ENCODE measurements at places on chromosomes 16 and 17. TPM values are rescaled to one million over a fixed set of nuclear protein-coding genes. Genes with fewer than 3 reads are reported as not detected.

IL17C gene
- total RNA-seq: not detected

TRIM37 gene
- 53.9 TPM for total RNA-seq

TP53TG3F gene
- not detected for total RNA-seq

NAE1 gene
- total RNA-seq: 94.8 TPM

MSLN gene
- total RNA-seq: not detected

NPIPA5 gene
- total RNA-seq: 1.3 TPM

SALL1 gene
- total RNA-seq: not detected

PALB2 gene
- total RNA-seq: 7.6 TPM

CLEC10A gene
- total RNA-seq: 0.15 TPM

MYL4 gene
- not detected for total RNA-seq

TPSG1 gene
- not detected for total RNA-seq

HCRT gene
- total RNA-seq: not detected

NEUROD2 gene
- total RNA-seq: not detected

SLC9A5 gene
- total RNA-seq: 0.30 TPM

KRTAP1-1 gene
- total RNA-seq: not detected

ADAMTS18 gene
- 0.76 TPM for total RNA-seq

TBC1D3 gene
- total RNA-seq: not detected

CES4A gene
- 0.91 TPM for total RNA-seq

UBTF gene
- total RNA-seq: 45.3 TPM

TBC1D3C gene
- 0.32 TPM for total RNA-seq

GEMIN4 gene
- total RNA-seq: 16.6 TPM

KRTAP4-4 gene
- not detected for total RNA-seq

GRB7 gene
- total RNA-seq: not detected

JPT1 gene
- total RNA-seq: 225 TPM

CCDC200 gene
- total RNA-seq: not detected

FZD2 gene
- 1.4 TPM for total RNA-seq

SEPTIN1 gene
- total RNA-seq: not detected

PPP1R1B gene
- total RNA-seq: not detected

FAM20A gene
- total RNA-seq: not detected

VASN gene
- 0.32 TPM for total RNA-seq

GPRC5C gene
- total RNA-seq: not detected

SLFN11 gene
- total RNA-seq: 227 TPM

AURKB gene
- total RNA-seq: 62.6 TPM

ALOX12B gene
- not detected for total RNA-seq

SP2 gene
- 0.30 TPM for total RNA-seq

MIEN1 gene
- total RNA-seq: 25.4 TPM

SMIM36 gene
- total RNA-seq: not detected

ACSM3 gene
- total RNA-seq: 5.2 TPM

STUB1 gene
- total RNA-seq: 139 TPM

C17orf100 gene
- total RNA-seq: under 0.01 TPM
